ENCODE measurements at places on chromosomes 1 and 21.

- no peak for DNase-seq
Observed at GRCh38 chr1:159177272-159177907, 6.0 kb downstream of the CADM3 start.

DNA sequence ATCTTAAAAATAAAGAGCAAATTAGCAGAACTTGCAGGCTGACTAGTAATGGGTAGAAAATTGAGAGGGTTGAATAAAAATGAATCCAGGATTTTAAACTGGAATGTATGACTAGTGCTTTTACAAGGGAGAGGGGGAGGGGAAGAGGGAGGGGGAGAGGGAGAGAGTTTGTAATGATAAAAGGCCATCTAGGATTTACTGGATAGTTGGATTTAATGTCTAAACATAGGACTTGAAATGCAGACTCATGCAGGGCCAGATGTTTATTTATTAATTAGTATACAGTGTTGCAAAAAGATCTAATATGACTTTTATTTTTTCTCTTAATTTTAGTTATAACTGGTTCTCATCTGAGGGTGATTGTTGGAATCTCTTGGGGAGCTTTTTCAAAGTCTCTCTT lies 4.3 kb downstream of the ZNF326 start:
- no peak for DNase-seq

DNA sequence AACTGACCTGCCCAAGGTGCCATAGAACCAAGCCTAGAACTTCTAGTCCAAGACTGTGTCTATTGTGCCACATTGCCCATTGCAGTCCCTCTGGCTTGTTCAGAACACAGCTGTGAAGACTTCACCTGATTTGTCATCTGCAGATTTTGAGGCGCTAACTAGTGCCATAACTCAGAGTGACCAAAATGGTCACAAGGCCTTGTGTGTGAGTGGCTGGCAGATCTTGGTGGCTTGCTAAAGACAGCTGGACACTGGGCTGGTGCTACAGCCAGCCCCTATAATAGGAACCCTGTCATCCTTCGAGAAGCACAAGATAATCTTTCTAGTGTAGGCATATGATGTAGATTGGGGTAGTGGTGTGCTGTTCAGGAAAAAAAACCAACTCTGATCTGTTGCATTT lies 63.7 kb upstream of the IFNLR1 start:
- DNase-seq = no peak

- no peak for DNase-seq
Observed at GRCh38 chr1:104932030-104932915, 1182.6 kb downstream of the AMY1C start.

GRCh38 chr1:174680101-174680500 lies 232.3 kb downstream of the GPR52 start:
- DNase-seq = no peak

DNA sequence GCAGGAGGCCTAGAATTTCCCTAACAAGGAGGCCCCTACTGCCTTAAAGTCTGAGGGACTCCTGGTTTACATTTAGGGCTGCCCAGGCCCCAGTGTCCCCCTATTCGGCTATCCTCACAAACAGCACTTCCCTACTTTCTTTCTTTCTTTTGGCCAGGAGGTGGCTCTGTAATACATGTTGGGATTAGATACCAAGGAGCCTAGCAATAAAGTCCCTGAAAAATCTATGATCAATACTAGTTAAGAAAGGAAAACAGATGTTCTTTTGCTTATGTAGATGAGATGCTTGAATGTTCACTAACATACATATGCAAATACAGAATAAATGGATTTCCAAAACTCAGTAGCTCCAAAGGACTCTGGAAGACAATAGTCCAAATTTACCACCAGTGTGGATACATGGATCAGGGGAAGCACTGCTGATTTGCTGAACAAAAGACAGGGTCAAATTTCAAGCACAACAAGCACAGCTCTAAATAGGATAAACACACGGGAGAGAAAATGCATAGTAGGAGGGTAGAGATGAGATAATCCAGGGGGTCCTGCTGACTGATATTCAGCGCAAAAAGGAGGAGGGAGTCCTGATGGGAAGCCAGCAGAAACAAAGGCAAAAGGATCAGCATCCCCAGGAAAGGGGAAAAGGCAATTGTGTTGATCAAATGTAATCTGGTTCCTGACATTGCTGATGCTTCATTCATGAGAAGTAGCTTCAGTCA lies 240.0 kb downstream of the NUF2 start:
- DNase-seq = no peak

DNA sequence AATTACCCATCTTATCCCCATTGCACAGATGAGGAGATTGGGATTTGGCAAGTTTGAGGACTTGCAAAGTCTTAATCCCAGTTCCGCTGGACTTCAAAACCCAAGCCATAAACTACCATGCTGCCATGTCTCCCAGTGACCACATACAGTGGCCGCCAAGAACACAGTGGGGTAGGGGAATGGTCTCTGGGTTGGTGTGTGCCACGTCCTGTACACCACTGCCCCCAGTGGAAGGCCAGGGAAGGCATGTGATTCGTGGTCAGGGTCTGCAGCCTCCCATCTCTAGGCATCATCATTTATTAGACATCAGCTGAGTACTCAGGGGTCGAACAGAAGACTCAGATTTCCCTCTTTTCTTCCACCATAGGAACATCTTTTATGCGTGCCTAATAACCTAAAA lies 76.0 kb downstream of the MAN1C1 start:
- DNase-seq = no peak
